ENCODE measurements at places on chromosomes 6 and 20.

DNA sequence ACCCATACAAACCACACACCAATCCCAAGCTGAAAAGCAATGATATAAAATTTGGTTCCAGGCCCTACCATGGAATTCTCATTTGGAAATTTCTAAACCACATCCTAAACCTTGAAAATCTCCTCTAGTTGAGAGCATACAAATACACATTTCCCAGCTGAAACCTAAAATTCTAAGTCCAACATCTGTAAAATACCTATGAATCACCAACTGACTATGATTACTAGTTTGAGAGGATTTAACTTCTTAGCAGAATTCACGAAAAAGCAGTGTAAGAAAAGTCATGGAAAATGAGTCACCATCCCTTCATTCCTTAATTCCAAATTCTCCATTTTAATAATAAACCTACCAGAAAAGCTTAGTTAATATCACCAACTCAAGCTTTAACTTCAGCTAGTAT is 15.4 kb downstream of the RANBP9 start:
- no peak for DNase-seq

DNA sequence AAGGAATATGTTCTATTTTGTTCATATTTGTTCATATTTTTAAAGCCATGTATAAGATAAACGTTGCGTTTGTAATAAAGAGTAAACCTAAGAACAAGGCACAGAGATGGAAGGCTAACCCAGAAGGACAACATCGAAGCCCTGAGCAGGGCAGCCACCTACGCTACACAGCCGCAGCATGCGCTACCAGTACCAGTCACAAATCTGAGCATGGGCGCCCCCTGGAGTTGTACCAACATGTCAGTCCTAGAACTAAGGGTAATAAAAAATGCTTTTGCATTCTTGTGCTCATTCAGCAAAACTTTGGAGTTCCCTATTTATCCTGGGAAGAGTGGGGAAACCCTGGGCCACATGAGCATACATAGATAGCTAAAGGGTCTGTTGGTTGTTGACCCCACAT is 70.6 kb downstream of the PLEKHG1 start:
- DNase-seq = no peak

DNA sequence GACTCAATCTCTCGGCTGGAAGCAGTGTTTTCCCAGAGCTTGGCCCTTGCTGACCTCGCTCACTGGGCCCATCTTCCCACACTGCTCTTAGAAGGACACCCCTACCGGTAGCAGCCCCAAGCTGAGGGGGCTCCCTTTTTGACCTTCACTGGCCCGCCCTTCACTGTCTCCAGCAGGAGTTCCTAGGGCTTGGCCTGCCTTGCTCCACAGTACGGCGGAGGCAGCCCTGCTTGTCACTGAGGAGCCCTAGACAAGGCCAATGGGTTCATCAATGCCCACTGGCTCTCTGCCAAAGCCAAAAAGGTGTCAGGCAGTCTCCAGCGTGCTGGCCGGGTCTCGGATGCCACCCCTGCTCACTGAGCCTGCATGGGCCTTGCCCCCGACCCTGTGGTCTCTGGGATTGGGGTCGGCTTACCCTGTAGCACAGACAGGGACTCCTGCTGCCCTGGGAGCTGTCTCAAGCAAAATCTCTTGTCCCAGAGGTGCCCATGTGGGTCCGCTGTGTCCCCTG is 2.1 kb downstream of the MMP24OS start:
- DNase-seq = no peak

DNA sequence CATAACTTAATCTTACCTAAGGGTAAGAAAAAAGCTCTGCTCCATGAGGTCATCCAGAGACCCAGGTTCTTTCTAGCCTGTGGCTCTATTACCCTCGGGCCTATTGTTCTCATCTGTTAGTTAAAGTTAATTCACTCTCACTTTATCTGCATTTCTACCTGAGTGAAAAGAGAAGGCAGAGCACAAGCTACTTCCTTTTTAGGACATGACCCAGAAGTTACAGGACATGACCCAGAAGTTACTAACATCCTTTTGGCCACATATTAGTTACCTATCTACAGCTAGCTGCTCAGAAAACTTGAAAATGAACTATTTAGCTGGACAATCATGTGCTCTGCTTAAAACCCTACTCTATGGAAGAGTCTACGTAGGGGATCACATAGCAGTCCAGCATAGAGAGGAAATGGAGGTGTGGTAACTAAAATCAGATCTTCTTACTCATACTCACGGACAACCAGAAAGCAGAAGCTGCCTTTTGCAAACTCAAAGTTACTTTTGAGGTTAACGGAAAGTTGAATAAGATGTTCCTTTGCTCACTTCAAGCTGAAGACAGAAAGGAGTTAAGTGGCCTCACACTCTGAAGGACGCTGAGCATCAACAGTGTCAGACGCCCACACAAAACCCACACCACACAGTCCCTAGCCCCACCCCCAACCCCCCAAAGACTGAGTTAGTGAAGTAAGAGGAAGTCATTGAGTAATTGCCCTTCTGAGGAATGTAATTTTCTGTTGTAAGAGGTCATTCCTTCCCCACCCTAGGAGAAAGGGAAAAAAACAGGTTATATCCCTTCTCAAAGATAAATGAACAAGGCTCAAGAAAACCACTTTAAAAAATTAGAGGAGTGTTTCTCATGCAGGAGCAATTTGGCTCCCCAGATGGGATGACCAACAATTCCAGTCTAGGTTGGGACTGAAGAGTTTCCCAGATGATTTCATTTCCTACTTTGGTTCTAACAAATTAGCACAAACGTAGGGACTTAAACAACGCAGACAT is 45.9 kb upstream of the TAB2 start:
- peak; percentile 42 for DNase-seq
